ENCODE measurements at places on chromosomes 4 and X.

DNA sequence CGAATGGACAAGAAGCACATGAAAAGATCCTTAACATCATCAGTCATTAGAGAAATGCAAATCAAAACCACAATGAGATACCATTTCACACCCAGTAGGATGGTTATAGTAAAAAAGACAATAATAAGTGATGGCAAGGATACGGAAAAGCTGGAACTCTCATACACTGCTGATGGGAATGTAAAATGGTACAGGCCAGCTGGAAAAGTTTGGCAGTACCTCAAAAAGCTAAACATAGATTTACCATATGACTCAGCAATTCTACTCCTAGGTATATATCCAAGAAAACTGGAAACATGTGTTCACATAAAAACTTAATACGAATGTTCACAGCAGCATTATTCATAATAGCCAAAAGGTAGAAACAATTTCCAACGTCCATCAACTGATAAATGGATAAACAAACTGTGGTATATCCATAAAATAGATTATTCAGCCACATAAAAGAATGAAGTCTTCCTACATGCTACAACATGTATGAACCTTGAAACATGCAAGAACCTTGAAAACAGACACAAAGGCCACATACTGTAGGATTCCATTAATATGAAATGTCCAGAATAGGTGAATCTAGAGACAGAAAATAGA, 11.9 kb downstream of the RPS6KA3 start:
- DNase-seq: no peak

DNA sequence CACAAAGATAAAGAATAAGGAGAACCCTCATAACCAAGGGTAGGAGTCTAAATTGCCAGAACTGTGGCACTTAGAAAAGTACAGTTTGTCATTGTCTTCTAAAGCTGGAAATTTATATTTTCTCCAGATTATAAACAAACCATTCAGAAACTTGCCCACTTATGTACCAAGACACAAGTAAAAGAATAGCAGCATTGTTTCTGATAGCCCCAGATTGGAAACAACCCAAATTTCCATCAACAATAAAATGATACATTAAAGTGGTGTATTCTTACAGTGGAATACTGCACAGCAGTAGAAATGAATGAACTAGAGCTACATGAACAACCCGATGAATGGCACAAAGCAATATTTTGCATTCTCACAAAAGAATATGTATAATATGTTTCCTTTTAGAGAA, 63.1 kb upstream of the PDHA1 start:
- no peak for DNase-seq

GRCh38 chr4:95728145-95728544, 111.7 kb upstream of the PDHA2 start:
- DNase-seq: no peak

- DNase-seq: no peak
Measured at GRCh38 chr4:17587094-17587822, 10.3 kb downstream of the LAP3 start.

- no peak for DNase-seq
Measured at GRCh38 chr4:157012781-157013180, 41.2 kb upstream of the PDGFC start.

- DNase-seq: no peak
Measured at GRCh38 chr4:136424052-136424451, 1108.2 kb downstream of the PCDH18 start.

DNA sequence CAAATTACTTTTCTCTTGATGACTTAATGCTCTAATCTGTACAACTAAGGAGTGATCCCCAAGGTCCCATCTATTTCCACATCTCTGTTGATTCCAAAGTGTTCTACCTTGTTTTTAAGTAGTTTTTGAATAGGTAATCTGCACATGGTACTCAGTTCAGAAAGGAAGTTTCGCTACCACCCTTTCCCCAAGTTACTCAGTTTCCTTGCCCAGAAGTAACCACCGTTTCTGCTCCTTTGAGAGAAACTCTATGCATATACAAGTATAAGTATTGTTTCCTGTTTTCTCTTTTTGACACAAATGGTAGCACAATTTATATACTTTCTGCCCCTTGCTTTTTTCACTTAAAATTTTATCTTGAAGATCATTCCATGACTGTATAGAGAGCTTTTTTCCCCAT, 18.1 kb downstream of the TMEM154 start:
- DNase-seq: no peak

GRCh38 chrX:42149281-42149680, 225.9 kb upstream of the CASK start:
- no peak for DNase-seq

GRCh38 chr4:145019346-145019745, 78.7 kb downstream of the ANAPC10 start:
- DNase-seq: no peak

DNA sequence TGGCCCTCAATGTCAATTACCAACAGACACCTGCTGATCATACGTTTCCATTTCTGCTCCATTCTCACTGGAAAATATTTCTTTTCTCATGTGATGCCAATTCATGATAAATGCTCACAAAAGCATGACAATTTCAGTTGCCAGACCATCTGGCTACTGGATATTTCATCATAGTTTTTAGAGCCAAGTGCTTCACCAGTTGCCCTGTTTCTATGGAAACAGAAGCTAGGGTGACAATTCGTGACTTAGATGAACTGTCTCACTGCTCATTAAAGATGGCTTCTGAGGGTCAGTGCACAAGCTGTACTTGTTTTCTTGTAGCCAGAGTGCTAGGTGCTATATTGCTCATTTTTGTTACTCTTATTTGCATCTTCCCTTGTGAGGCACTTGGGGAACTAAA, 184.9 kb downstream of the COMMD8 start:
- DNase-seq: no peak
